ENCODE measurements at places on chromosomes 6 and 20.
A peak's percentile ranks its signal among the peaks of the same experiment; 100 is the strongest.

- DNase-seq = no peak
Observed at GRCh38 chr6:57302477-57302876, 15.0 kb upstream of the PRIM2 start.

DNA sequence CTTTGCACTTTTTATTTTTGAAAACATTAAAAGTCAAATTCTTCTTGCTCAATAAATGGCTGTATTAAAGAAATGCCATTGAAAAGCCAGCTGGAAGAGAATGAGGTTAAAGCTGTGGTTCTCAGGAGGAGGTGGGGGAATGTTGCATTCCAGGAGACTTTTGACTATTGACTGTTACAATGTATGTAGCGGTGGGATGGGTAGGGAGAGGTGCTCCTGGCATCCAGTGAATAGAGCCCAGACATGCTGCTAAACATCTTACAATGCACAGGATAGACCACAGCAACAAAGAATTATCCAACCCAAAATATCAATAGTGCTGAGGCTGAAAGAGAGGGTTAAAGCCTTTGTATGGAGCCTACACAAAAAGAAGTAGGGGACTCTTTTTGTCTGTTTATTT, 295.9 kb downstream of the NKAIN2 start:
- no peak for DNase-seq

DNA sequence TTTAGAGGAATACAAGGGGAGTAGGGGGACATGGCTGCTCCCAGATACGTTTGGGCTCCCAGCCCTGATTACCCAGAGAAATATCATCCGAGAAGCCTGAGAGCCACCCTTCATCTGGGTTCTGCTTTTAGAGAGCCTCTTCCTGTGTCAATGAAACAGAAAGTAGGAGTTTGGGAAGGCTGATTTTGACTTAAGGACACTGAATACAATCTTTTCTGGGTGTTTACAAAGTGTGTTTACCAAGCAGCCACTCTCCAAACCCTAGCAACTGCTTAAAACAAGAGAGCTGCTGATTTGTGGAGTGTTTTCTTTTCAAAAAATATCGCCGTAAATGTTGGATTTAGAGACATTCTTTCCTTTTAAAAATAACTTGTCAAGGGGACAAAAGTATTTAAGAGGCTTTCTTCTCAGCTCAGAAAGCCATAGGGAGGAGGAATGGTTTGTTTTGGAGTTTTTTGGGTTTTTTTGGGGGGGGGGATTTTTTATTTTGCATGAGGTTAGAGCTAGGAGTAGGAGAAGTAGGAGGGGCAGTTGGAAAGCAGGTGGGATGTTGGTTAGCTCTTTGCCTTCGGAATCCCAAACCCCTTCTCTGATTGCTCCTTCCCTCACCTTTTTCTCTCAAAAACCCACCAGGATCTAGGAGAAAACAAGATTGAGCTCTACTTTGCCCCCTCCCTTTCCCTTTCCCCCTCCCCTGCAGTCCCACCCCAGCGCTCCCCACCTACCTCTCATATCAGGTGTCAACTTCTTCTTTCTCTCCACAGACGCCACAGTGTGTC, 12.4 kb downstream of the MAFB start:
- DNase-seq = no peak

DNA sequence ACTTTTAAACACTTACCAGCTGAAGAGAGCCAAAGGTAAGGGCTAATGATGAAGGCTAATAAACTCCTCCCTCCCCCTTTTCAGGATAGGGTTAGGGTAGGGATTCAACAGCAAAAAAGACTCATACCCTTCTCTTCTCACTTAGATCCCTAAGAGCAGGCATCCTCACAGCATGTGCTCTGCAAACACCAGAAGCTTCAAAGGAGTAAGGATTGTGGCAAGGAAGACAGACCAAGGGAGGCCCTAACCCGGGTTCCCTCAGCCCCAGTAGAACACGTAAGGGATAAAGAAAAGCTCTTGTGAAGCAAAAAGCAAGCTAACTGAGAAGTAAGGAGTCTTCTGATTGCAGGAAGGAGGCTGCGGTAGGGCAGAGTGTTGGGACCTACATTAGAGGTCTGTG, 11.6 kb downstream of the MAP3K7 start:
- DNase-seq = no peak

- DNase-seq = no peak
Observed at GRCh38 chr6:78559056-78559455, 308.3 kb upstream of the IRAK1BP1 start.

GRCh38 chr20:49700411-49701185, 13.1 kb downstream of the B4GALT5 start:
- peak; percentile 81 for DNase-seq

DNA sequence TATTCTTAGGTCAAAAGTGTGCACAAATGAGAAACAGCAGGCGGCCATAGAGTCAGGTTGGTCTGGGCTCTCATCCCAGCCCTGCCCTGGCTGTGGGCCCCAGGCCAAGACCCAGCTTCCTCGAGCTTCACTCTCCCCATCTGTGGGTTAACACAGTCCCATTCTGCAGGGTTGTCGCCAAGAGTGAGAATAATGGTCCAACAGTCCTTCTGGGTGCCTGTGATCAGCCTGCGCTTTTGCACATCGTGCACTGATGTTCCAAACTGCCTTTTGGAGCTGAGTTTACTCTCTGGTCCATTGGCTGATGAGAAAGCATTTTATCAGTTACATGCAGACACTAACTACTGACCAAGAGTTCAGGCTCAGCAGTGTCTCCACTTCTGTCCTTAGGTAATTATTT, 82.6 kb downstream of the INSM1 start:
- no peak for DNase-seq

DNA sequence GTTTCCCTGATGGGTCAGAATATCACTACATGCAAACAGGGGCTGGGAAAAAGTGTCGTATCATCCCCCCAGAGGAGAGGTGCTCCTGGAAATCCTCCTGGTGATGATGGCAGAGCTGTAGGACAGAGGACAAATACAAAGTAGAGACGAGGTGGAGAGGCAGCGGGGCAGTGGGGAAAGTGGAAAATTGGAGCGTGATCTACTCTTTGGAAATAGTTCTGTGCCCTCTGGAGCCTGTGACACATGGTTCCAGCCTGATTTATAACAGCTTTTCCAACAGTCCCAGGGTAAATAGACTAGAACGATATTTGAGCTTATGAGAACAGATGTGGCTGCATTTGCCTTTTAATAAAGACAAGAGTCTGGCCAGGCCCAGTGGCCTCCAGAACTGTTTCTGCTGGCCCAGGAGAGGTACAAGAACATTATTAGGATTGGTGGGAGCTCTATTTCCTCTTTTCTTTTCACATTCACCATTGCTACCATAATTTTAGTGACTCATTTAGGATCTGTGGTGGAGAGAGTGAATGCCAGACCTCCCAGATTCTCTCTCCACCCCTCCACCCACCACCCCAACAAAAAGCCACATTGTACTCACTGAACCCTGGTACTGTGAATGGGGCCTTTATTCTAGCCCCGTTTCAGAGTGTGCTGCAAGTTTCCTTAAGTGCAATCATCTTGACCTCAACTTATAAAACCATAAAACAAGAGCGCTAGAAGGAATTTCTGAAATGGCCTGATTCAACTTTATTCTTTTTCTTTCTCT, 78.3 kb downstream of the BTBD3 start:
- no peak for DNase-seq

DNA sequence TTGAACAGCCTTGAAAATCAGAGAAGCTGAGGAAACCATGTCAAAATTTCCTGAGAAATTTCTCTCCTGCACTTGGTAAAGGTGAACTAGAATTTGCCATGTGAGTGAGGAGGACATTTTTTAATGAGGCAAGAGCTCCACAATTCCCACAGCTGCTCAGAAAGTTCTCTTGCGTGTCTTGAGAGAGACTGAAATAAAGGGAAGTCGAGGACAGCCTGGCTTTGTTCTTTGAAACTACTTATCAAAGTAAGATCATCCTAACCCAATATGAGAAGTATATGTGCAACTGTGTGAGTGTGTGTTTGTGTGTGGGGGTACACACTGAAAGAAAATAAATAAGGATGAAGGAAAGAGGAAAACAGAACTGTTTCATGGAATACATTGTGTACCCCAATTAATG, 163.4 kb downstream of the SLC24A3 start:
- no peak for DNase-seq

GRCh38 chr6:154602296-154602695, 91.8 kb upstream of the CNKSR3 start:
- DNase-seq = no peak

- DNase-seq = peak; percentile 53
Observed at GRCh38 chr20:50366270-50367103, 143.7 kb upstream of the PTPN1 start.

DNA sequence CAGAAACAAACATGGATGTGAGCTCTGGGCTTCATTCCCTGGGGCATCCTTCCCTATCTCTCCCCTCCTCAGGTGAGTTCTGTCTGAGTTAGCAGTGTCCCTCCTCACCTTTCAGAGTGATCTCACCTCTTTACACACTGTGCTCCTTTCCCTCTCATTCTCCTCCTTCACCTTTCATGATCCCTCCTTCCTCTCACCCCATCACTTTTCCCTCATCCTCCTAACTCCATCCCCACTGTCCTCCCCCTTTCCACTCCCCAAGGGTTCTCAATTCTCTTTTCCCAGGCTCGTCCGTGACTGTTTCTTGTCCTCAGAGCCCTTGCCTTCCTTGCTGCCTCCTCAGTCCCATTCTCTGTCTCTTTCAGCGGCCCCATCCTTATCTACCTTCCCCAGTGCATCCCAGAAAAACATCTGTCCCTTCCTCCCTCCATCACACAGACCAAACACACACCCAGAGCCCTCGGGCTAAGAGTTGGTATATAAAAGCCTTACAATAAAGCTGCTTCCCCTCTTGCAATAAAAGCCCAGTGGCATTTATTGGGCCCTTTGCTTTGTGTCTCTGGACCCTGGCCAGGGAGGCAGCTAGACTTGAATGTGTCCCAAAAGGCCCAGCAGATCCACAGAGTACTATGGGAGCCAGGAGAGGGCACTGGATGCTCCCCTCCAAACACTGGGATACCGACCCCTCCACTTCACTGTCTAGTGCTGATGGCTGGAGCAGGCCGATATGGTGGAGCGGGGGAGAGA, 1.9 kb downstream of the RNF39 start:
- no peak for DNase-seq

GRCh38 chr6:15595461-15596173, 67.2 kb downstream of the DTNBP1 start:
- DNase-seq = no peak

DNA sequence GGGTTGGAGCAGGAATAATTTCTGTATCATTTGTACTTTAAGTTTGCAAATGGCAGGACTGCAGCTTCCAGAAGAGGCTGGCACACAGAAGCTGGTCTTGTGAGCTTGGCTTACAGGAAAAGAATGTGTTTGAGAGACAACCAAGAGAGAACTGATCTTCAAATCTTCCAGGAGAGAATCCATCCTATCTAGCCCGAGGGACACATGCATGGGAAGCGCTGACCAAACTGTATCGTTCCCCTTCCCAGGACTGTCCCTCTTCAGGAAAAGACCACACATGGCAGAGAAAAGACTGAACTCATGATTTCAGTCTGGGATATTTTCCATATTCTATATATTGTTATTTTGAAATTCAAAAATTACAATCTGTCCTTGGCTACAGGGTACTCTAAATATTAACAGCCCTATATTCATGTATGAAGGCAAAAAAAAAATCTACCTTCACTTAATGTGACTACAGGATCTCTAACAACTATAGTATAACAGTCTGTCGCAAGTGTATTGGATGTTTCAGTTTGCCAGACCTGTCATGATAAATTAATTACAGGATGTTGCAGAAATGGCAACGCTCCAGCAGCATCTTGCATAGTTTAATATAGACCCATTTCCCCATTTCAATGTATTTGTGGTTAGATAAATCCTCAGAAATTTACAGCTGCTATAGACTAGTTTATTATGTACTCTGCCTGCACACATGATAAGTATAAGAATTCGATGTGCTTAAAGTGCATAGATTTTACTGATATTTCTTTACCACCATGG, 99.4 kb downstream of the MYB start:
- peak; percentile 6 for DNase-seq

GRCh38 chr6:17890309-17890708, 97.1 kb downstream of the KIF13A start:
- no peak for DNase-seq

DNA sequence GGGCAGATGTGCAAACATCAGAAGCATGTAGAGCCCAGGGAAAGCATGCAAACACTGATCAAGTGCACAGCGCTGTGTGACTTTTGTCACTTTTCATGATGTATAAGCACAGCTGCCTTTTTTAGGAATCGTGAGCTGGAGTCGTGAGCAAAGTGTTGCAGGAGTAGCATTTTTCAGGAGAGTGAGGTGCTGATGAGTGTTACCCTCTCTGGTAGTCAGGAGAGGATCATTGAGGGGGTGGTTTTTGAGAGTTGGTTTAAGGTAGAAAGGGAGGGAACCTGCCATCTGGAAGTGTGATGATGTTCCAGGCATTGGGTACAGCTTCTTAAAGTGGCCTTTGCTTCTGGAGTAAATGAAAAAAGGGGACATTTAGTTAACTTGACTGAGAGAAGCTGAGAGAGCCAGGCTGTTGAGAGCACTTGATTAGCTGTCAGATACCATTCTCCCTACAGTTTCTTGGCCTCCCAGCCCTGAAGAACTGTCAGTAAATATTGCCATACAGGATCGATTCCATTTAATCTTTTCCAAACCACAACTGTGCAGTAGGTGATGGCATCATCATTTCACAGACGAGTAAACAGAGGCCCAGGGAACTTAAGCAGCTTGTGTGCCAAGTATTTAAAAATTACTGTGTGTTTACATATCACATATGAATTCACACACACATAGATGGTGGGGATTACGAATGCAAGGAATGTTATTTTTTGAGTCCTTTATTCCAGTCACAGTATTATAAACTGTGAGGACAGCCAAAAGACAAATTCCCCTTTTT, 28.9 kb downstream of the TPD52L1 start:
- no peak for DNase-seq

DNA sequence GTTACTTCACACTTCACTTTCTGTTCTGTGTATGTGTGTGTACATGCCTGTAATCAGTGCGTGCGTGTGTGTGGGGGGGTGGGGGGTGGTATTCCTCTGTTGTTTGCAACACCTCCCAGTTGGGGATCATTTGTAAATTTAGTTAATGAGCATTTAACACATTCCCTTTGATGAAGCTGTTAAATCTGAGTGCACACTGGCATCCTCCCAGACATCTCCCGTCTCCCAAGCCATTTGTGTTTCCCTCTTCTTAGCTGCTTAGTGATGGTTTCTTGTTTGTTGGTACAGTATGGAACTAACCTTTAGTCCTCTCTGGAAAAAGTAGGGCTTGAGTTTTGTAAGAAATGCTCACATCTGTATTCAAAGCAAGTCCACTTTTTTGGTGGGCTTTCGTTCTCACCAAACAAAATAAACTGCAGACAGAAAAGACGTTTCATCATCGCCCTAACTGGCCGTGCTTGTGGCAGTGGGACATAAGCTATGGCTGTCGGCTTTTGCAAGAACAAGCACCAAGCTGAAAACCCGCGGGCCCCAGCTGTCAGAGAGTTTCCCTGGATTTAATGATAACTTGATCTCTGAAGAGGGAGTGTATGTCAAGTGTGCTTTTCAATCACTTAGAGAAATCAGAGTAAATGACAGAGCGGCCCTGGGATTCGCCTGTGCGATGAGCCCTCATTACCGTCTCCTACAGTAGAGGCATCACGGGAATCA, 54.9 kb upstream of the SASH1 start:
- DNase-seq = no peak

DNA sequence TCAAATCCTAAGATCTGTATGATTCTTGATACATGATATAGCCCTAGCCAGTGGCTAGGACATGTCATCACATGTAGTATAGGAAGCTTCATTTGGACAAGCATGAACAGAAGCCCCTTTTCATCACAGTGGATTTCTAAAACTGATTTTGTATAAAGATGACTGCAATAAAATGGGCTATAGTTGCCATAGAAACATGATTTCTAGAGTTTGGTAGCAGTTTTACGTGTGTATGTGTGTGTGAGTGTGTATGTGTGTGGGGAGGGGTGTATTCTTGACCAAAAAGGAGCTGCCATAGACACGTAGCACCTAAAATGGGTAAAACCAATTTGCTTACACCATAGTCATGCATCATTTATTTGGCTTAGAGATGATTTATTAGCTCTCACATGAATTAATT, 200.5 kb upstream of the CNR1 start:
- no peak for DNase-seq

All from RWPE1 (cell line).